GM12878 (cell line): ENCODE measurements at places on chromosomes 16 and 17. TPM values are rescaled to one million over a fixed set of nuclear protein-coding genes. Genes with fewer than 3 reads are reported as not detected.

The SLFN11 gene
- total RNA-seq, result 30.9 and 33.7 TPM in 2 replicates

The NLGN2 gene
- total RNA-seq, result 0.87 and 1.2 TPM in 2 replicates

The RAC3 gene
- total RNA-seq, result 14.6 and 16.2 TPM in 2 replicates

The C1QTNF1 gene
- total RNA-seq, result 0.21 and 0.56 TPM in 2 replicates

The UNKL gene
- 18.4 and 21.6 TPM in 2 replicates for total RNA-seq

The PNMT gene
- not detected in 2 replicates for total RNA-seq

The SSTR5 gene
- not detected in 2 replicates for total RNA-seq

The SLX1A gene
- total RNA-seq, result 56.4 and 88.1 TPM in 2 replicates

The KRTAP2-1 gene
- total RNA-seq, result not detected in 2 replicates

The C17orf58 gene
- total RNA-seq, result 5.8 and 6.4 TPM in 2 replicates

The KRT32 gene
- total RNA-seq, result not detected in 2 replicates

The DPEP1 gene
- not detected in 2 replicates for total RNA-seq

The DCXR gene
- 110 and 119 TPM in 2 replicates for total RNA-seq

The LHX1 gene
- not detected in 2 replicates for total RNA-seq

The CXCL16 gene
- 1.4 and 2.1 TPM in 2 replicates for total RNA-seq

The KCTD19 gene
- total RNA-seq, result 4.9 and 5.2 TPM in 2 replicates

The MILR1 gene
- 13.2 and 16.7 TPM in 2 replicates for total RNA-seq

The PARD6A gene
- total RNA-seq, result 6.2 and 7.5 TPM in 2 replicates

The HOXB1 gene
- not detected in 2 replicates for total RNA-seq

The PKMYT1 gene
- 72.6 and 77.1 TPM in 2 replicates for total RNA-seq

The HBZ gene
- total RNA-seq, result 0.49 TPM in 1 of 2 replicates, not detected in the other

The CES5A gene
- total RNA-seq, result not detected in 2 replicates

The RGS9 gene
- total RNA-seq, result 5.6 and 6.2 TPM in 2 replicates

The ARL5C gene
- total RNA-seq, result not detected in 2 replicates

The MTSS2 gene
- total RNA-seq, result 0.51 and 0.74 TPM in 2 replicates

The PRAC2 gene
- total RNA-seq, result not detected in 2 replicates

The KRT20 gene
- 0.23 and 0.37 TPM in 2 replicates for total RNA-seq

The SYT17 gene
- total RNA-seq, result 3.8 and 4.0 TPM in 2 replicates

The RFWD3 gene
- 73.5 and 78.5 TPM in 2 replicates for total RNA-seq

The BICDL2 gene
- not detected in 2 replicates for total RNA-seq

The HS3ST2 gene
- total RNA-seq, result not detected in 2 replicates

The HOXB6 gene
- total RNA-seq, result 0.13 and 0.24 TPM in 2 replicates

The GRB7 gene
- total RNA-seq, result 0.23 and 0.45 TPM in 2 replicates

The KRTAP17-1 gene
- total RNA-seq, result not detected in 2 replicates

The YPEL2 gene
- total RNA-seq, result 0.69 and 0.92 TPM in 2 replicates

The ST6GALNAC2 gene
- 0.13 and 0.41 TPM in 2 replicates for total RNA-seq

The SPN gene
- total RNA-seq, result 173 and 182 TPM in 2 replicates

The FKBP10 gene
- total RNA-seq, result 3.8 and 4.2 TPM in 2 replicates

The MT4 gene
- total RNA-seq, result not detected in 2 replicates

The METRNL gene
- total RNA-seq, result 3.5 TPM in 2 replicates
